Astrocyte (in vitro differentiated cells and primary cell): ENCODE measurements at places on chromosomes 7 and 10. TPM values are rescaled to one million over a fixed set of nuclear protein-coding genes. Genes with fewer than 3 reads are reported as not detected.

Gene OR9A4
- total RNA-seq, result not detected in 2 replicates

Gene UNCX
- not detected in 2 replicates for total RNA-seq

Gene OR2A1
- not detected in 2 replicates for total RNA-seq

Gene KIAA1549
- total RNA-seq, result 10.3 and 11.1 TPM in 2 replicates

Gene FXYD4
- total RNA-seq, result not detected in 2 replicates

Gene TEX36
- total RNA-seq, result not detected in 2 replicates

Gene CARD11
- 6.6 and 9.5 TPM in 2 replicates for total RNA-seq

Gene CHCHD2
- not detected in 2 replicates for total RNA-seq

Gene HGF
- total RNA-seq, result not detected in 2 replicates
